ELF-1 (cell line): ENCODE measurements at places on chromosomes 1 and 21.

GRCh38 chr1:227729144-227729880 lies 5.8 kb downstream of the JMJD4 start:
- DNase-seq: peak; percentile 44

DNA sequence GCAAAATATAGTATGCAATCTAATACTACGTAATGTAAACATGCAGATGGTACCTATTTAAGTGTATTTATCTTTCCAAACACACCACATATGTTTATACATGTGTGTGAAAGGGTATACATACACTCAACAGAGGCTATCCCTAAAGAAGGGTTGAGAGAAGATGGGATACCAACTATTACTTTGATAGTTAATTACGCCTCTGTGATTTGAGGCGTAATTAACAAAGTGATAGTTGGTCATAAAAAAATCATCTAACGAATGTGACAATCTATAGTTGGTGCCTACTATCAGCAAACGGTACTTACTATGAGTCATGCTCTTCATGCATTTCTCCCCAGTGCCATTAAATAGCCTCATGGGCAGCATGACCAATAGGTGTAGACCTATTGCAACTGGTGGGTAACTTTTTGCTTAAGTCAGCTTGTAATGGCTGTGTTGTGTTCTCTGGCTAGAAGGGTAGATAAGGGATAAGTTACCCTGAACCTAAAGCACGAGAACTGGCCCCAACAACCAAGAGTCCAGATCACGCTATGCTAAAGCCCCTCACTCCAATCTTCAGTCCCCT lies 15.3 kb downstream of the RCAN1 start:
- no peak for DNase-seq

DNA sequence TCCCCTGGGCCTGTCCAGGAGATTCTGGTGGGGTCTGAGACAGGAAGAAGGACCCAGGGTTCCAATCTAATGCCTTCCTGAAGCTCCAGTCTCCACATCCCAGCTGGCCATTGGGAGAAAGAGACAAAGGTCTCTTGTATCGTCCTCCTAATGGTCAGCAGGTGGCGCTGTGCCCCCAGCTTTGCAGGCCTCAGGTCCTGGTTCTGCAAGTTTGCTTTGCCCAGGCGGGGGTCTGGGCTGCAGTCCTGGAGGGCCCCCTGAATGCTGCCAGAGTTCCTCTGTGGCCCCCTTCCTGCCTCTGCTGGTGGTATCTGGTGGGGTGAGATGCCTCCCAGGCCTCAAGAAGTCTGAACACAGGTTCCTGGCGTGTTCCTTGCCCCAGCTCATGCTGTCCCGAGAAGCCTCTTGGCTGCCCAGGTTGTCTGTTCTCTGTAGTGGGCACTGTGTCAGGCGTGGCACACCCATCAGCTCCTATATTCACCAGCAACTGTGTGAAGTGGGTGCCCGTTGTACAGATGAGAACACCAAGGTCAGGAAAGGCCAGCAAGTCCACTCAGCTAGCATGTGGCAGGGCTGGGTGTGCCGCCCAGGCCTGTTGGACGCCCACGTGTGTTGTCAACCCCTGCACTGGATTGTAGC lies 33.8 kb upstream of the CSF3R start:
- DNase-seq: peak; percentile 70

DNA sequence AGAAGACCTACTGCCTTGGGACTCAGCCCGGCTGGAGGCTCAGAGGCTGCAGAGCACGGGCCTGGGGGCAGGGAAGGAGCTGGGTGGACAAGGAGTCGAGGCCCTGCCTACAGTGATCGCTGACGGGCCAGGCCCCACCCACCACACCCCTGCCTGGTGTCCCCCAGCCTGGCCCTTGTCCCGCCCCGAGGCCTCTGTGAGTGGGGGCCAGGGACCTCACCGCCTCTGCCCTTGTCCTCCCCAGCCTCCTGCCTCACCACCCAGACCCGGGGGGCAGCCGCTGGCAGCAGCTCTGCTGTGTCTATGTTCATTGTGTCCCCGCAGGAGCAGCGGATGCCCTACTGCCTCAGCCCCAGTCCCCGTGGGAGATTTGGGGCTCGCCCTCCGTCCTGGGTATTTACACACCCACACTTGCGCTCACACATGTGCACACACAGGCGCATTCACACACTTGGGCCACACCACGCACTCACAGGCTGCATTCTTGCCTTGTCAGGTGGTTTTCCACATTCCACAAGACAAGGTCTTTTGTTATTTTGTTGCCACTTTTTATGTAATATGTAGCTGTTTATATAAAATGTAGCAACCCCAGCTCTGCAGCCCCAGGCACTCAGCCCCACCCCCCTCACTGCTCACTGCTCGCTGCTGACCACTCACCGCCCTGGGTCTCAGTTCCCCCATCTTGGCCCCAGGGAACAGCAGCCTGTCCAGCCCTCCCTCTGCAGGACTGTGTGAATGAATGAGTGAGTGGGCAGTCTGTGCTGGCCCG lies 7.3 kb downstream of the PFKL start:
- peak; percentile 25 for DNase-seq

DNA sequence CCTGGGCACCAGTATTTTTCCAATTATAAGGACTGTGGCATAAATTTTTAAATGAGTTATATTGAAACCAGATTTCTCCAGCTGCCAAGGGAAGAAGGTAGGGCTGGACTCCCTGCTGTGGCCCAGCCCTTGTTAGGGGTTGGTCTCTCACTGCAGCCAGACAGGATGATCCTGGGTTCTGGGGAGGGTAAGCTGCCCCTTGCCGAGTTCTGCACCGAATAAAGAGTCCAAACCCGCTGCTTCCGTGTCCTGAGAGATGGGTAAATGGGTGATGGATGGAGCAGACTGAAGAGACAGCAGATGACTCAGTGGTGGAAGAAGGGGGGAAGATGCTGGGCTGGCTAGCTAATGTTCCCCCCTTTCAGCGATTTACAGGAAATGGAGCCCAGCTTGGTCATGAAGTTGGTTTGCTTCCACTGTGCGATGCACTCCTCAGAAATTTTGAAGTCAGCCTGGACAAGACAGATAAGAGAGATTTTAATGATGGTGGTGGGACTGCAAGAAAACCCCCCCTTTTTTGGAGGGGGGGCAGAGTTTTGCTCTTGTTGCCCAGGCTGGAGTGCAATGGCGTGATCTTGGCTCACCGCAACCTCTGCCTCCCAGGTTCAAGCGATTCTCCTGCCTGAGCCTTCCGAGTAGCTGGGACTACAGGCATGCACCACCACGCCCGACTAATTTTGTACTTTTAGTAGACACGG lies 41.4 kb downstream of the YARS1 start:
- no peak for DNase-seq

GRCh38 chr1:235017719-235018118 lies 110.9 kb downstream of the TOMM20 start:
- DNase-seq: no peak

DNA sequence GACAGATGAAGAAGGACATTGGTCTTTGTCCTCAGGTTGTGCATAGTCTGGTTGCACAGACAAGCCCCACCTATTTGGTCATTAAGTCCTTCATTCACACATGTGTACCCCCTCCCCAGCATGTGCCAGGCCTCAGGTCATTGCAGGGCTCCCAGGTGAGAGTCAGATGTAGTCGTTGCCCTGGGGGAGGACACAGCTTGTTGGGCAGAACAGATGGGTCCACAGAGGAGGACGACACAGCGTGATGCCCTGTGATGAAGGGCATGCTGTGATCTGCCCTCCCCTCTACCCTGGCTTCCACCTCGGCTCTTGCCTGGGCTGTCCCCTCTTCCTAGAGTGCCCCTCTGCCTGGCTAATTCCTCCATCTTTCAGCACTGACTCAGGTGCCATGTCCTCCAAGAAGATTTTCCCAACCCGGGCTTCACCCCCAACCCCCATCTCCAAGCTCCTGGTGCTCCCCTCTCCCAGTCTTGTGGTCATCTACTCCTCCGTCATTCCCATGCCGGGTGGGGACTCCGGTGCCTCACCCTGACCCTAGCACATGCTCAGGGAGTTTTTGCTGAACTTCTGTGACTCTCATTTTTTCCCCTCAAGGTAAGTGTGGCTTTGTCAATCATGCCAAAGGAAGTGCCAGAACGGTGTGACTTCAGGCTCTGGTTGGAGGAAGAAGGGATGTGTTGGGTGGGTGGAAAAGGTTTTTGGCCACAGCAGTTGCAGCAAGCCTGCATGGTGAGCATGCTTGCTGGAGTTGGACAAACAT lies 220.5 kb downstream of the FOXD2 start:
- DNase-seq: no peak

GRCh38 chr1:222955964-222956363 lies 141.1 kb downstream of the DISP1 start:
- DNase-seq: no peak
